ENCODE measurements at places on chromosomes 13 and 19.

GRCh38 chr19:33284756-33285155 lies 17.6 kb downstream of the CEBPA start:
- DNase-seq: no peak

- no peak for DNase-seq
Observed at GRCh38 chr13:41919031-41919740, 41.7 kb downstream of the VWA8 start.

- DNase-seq: no peak
Observed at GRCh38 chr13:85303630-85304029, 495.6 kb downstream of the SLITRK6 start.

DNA sequence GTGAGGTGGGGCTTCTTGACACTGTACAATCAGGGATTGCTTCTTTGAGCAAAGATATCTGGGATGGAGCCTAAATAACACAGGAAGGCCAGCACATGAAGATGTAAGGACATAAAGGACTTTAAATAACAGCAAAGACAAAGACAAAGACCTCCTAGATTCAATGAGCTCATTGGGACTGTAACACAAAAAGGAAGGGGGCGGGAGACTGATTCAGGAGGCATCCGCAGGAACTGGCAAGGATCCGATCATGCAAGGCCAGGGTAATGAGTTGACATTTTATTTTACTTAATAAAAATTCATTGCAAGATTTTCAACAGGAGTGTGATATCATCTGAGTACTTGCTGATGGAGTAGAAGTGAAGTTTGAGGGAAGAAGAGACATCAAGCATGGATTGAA lies 121.5 kb downstream of the LHFPL6 start:
- no peak for DNase-seq

DNA sequence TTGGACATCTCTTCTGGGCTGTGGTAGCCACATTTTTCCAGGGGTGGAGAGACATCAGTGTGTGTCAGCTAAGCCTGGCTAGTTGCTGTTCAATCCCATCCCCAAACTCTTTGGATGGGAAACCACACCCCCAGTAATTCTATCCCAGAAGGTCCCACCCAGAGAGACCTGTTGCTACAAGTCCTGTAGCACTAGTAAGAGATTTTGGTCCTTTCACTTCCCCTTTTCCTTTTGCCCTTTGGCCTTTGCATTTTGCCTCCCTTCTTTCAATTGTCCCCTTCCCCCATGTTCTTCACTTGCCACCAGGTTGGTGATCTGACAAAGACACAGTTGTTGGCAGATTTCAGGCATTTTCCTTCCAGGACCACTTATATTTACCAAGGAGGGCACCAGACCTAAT lies 3.8 kb downstream of the CBY2 start:
- peak; percentile 23 for DNase-seq

DNA sequence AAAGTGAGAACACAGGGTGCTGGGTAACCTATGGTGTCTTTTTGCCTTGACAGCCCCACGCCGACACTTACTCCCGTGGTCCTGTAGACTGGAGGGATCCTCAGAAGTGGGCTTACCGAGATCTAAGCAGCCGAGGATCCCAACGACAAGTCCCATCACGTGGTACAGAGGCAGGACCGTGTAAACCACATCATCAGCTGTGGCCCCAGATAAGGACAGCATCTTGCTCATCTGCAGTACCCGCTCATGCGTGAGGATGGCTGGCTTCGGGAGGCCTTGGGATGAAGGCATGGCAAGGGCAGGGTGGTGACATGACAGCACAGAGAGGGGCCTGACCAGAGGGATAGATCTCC lies 2.1 kb downstream of the SLC27A5 start:
- no peak for DNase-seq

DNA sequence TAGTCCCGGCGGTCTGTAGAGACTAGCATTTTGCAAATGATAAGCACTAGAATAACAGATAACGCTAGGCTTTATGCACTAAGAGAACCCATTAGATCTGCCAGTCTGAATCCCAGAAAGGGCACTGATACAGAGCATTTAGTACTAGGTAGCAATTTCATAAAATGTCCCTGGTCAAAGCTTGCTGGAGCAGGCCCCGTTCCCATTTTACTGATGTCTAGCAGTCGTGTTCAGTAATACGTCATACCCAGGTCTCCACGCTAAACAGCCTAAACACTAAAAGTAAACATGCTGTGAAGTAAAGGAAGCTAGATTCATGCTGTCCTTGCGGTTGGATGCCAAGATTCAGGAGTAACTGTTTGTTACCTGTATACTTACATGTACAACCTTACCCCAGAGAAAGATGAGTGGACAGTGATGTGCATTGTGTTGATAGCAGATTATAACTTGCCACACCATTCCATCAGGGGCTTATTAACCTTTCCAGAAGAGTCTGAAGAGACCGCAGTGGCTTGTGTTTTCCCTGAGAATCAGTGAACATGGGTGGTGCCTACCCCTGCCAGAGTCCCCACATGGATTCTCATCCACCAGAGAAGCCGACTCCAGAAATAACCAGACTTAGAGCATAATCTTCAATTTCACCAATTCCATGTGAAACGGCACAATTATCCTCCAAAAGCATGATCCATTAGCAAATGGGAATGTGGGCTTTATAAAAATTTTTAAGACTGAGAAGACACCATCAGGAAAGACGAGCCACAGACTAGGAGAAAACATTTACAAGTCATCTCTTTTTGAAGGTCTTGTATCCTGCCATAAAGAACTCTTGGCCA lies 3.4 kb upstream of the RPS11 start:
- DNase-seq: no peak

- no peak for DNase-seq
Observed at GRCh38 chr19:1169411-1169791, 4.7 kb downstream of the SBNO2 start.

DNA sequence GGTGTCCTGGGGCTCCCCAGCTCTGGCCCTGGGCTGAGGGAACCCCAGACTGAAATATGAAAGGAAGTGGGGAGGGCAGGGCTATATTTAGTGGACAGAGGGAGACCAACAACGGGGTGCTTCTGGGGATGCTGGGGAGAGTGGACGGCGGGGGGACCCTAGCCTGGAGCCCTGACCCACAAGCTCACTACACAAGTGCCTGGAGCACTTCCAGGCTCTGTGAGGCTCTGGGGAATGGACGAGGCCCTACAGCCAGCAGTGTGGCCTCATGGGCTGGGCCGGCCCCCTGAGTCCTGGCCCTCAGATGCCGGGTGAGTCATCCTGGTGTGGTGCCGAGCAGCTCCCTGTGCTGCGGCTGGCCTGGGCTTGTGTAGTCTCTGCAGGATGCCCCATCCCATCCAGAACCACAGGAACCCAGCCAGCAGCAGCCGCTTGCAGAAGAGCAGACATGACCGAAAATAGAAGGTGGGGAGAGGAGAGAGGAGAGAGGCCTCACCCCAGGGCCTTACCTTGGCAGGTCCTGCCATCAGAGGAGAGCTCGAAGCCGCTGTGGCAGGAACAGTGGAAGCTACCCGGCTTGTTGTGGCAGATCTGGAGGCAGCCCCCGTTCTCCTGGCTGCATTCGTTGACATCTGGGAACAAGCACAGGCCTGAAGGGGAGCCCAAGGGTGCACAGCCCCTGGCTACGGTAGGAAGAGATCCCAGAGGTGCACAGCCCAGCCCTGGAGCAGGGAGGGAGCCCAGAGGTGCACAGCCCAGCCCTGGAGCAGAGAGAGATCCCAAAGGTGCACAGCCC lies 26.1 kb downstream of the GAS6 start:
- no peak for DNase-seq

DNA sequence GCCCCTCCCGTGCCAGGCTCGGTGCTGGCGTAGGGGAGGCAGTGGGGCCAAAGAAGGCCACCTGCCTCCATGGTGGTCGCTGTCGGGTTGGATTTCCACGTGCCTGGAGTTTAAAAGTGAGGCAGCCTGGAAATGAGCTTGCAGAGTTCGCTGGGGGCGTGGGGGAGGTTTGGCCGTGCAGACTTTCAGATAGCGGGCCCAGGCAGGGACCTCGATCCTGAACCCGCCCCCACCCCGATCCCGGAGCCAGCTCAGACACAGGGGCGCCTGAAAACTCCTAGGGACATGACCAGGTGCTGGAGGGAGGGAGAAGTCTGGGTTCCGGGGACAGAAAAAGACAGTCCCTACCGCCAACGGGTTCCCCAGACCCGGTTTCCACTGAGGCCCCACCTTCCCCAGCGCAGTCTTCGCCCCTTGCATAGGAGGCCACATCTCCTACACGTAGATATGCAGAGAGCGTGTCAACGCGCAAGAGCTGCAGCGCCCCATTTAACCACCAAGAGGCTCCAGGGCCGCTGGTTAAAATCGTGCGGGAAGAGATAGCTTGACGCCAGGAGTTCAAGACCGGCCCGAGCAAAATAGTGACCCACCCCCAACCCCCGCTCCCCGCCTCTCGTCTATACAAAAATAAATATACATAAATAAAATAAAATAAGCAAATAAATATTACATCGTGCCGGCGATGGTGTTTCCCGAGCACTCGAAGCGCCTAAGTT lies 8.5 kb downstream of the CCDC8 start:
- DNase-seq: no peak

- DNase-seq: no peak
Observed at GRCh38 chr13:27151798-27152599, 19.6 kb downstream of the USP12 start.

DNA sequence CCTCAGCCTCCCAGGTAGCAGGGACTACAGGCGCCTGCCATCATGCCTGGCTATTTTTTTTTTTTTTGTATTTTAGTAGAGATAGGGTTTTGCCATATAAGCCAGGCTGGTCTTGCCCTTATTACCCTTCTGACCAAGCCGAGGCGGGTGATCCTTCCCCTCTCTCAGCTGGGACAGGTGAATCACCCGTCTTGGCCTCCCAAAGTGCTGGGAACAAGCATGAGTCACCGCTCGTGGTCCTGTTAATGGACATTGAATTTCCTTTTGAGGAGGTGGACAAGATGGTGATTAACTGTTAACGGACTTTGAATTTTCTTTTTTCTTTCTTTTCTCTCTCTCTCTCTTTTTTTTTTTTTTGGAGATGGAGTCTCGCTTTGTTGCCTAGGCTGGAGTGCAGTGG lies 10.6 kb downstream of the CD70 start:
- DNase-seq: peak; percentile 50

GRCh38 chr19:51422053-51422448 lies 4.6 kb upstream of the SIGLEC10 start:
- peak; percentile 87 for DNase-seq

GRCh38 chr19:42370626-42371175 lies 19.4 kb downstream of the CNFN start:
- DNase-seq: peak; percentile 4

GRCh38 chr13:40187324-40187795 lies 479.1 kb downstream of the FOXO1 start:
- no peak for DNase-seq

GRCh38 chr19:10812902-10813404 lies 23.1 kb downstream of the TMED1 start:
- peak; percentile 92 for DNase-seq

- no peak for DNase-seq
Observed at GRCh38 chr19:11452620-11453310, 17.3 kb downstream of the PRKCSH start.

- DNase-seq: peak; percentile 36
Observed at GRCh38 chr19:2554856-2555255, 78.9 kb downstream of the GADD45B start.

DNA sequence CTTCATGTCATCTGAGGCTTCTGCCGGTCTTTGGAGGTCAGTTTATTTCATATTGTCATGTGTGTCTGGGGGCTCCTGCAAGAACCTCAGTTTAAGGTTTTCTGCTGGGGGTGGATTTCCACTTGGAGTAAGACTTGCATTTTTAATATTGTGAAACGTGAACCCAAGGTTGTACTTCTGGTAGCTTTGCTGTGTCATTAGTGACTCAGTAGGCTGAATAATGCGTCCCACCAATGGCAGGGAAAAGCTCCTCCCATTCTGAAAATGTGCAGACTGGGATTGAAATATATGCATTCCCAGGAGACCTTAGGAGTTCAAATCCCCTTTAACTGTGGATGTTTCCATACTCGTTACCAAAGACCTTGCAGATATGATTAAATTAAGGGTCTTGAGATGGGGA lies 46.2 kb downstream of the ING1 start:
- DNase-seq: no peak

- no peak for DNase-seq
Observed at GRCh38 chr19:33988601-33989000, 183.7 kb upstream of the LSM14A start.

GRCh38 chr13:35858665-35859064 lies 272.5 kb downstream of the DCLK1 start:
- DNase-seq: no peak

DNA sequence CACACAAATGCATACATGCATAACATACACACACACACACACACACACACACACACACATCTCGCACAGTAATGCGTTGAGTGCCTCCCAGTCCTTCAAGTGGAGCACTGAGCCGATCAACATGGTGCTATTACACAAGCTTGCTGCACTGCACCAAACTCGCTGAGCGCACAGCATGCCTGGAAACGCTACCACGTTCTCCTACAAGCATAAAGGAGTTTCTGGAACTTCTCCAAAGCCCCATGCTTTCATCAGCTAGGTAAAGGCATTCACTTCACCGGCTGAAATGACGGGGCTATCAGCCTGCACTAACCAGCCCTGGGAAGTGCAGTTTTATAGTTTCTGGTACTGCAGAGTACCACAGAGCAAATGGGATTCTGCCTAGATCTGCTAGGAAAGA lies 92.7 kb downstream of the FGF14 start:
- DNase-seq: no peak

DNA sequence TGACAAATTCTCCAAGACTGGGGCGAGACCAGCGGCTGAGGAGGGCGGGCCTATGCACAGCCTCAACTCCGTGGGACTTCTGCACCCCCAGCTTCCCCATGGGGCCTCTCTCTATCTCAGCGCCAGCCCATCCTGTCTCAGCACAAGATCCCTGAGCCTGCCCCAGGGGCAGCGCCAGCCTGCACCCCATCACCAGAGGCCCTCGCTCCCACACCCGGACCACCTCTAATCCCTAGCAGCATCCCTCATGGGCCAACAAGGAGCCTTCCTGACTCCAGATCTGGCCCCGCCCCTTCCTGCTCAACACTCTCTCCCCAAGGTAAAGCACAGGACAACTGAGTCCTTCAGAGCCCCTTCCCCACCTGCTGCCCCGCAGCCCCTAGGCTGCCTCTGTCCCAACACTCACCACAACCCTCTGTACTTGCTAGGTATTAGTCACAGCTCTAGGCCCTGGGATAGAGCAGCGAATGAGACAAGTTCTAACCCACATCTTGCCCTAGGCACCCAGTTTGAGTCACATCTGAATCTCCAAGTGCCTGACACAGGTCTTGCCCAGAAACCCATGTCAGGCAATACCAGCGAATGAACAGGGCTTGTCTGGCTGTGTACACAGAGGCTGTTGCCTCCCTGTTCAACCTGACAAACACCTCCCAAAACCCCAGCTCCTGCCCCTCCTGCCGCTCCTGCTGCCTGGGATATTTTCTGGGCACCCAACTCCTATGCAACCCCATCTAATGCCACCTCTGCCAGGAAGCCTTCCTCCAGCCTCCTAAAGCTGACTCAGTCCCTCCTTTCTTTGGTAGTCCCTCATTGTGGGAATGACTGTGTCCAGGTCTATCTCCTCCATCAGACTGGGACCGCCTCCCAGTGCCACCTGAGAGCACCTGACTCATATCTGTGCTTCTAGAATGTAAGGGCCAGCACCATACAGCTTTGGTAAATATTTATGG lies 18.6 kb downstream of the GRIK5 start:
- DNase-seq: no peak
